IPS DF 19.7 (cell line): ENCODE measurements at places on chromosomes 16 and 17.

DNA sequence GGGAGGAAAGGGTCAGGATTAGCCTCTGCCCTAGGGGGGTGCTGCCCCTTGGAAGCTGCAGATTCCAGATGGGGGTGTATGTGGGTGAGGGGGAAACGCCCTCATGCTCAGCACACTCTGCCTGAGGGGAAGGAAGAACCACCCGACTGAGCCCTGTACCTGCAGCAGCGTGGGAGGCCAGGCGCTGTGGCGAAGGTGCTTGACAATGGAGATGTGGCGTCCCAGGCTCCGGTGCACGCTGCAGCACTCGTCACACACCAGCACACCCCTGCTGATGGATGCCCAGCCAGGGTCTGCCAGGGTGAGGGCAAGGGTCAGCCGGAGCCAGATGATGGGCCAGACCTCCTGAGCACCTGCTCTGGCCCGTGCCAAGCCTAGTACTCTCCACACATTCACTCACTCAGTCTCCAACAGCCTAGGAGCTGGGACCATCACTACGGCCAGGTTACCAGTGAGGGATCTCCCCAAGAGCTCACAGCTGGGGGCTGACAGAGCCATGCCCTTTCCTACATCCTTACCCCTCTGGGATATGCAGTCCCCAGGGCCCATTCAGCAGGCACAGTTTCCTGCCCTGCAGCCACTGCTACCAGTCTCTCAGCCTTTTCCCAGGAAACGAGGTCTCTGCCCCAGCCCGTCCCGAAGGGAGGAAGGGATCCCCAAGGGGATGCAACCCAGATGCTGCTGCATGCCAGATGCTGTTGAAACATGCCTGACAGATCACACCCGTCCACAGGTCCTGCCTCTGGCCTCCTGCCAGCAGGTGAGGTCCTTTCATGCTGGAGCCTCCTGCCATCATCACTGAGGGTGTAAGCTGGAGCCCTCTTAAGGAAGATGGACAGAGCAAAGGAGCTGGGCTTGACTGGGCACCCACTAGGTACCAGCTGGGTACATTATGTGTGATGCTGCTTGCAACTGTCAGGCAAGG is 5.9 kb downstream of the GIT1 start:
- no peak for DNase-seq

DNA sequence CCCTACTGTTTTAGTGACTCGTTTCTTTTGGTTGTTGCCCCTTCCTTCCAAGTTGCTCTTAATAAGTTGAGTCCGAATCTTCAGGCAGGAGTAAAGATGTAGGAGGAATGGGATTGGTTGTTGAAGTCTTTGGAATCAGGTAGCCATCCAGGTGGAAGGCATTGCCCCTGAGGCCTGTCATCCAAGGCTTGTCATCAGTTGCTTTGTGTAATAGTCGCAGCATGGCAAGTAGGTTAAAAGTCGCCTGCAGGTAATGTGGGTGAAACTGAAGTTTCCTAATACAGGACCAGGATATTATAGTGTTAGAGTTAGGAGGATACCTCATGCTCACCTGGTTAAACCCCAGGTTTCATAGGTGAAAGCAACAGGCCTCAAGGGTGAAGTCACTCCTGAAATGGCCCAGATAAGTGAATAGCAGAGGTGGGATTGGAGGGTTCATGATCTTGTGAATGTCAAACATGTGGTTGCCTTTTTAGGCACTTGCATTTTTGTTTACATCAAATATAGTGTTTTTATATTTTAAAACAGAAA is 934 bp downstream of the PCTP start:
- no peak for DNase-seq

- no peak for DNase-seq
Measured at GRCh38 chr16:79316004-79316458, 284.5 kb downstream of the MAF start.

GRCh38 chr16:27267037-27267677 is 1.4 kb downstream of the NSMCE1 start:
- DNase-seq = no peak

- DNase-seq = no peak
Measured at GRCh38 chr16:80039777-80040176, 439.2 kb upstream of the MAF start.

DNA sequence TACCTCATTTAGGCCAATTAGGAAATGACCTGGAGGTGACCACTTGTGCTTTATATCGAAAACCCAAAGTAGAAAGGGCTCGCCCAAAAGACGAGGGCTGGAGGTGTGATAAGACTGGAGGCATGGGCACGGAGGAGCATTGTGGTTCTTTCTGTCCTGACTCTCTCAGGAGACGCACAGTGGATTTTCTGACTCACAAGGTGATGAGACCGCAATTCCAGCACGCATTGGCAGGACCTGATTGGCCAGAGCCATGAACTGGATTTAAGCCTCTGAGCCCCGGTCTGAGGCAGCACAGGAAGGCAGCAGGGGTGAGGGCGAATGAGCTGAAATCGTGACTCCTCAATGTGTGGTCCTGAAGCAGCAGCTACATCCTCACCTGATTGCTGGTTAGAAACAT is 559.1 kb upstream of the SALL1 start:
- no peak for DNase-seq

- no peak for DNase-seq
Measured at GRCh38 chr16:31038993-31039392, 5.6 kb downstream of the STX4 start.

- no peak for DNase-seq
Measured at GRCh38 chr17:67487506-67487905, 110.4 kb downstream of the PITPNC1 start.

GRCh38 chr16:24769806-24770205 is 40.4 kb downstream of the TNRC6A start:
- no peak for DNase-seq

DNA sequence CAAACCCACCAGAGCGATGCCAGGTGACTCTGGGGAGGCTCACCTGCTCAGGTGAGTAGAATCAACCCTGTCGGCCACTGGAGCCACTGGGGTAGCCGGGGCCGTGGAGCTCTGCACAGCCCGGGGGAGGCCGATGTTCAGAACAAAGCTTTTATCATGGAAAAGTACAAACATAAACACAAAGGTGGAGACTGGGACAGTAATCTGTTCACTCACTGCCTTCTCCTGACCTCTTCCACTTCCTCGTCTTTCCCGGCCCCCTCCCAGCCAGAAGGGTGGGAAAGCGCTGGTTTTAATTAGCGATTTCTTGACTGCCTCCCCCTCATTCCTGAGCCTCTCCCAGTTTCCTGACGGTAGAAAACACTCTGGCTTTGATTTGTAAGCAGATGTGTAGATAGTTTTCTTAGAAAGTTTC is 9.8 kb upstream of the TEX19 start:
- no peak for DNase-seq

GRCh38 chr17:18241229-18241871 is 15.9 kb downstream of the LLGL1 start:
- no peak for DNase-seq

- no peak for DNase-seq
Measured at GRCh38 chr16:50396761-50397535, 28.2 kb upstream of the BRD7 start.

DNA sequence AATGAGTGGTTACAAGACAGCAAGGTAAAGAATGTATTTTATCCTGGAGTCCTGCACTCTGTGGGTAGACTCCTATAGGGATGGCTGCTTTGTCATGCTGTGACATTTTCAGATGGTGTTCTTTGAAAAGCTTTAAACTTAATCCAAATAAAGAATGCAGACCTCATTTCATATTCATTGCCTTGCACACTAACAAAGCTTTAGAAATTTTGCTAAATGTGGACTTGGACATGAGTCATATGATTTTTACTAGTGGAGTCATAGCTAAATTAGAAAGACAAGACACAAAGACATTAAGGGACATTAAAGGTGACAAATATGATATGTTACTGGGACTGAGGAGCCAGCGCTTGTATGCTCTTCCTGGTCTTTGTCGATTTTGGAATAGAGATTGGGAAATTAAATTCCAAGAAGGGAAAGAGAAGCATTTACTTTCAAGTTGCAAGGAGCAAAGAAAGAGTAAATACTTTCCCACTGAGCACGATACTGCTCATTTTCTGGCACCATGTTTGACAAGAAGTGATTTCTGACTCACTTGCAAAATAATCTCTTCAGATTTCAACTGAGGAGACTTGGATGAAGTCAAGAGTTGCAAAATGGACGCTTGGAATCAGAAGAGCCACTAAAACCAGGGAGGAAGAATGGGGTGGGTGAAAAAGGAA is 152.9 kb upstream of the MYOCD start:
- no peak for DNase-seq

GRCh38 chr17:57723427-57724025 is 21.6 kb downstream of the CCDC182 start:
- DNase-seq = no peak

DNA sequence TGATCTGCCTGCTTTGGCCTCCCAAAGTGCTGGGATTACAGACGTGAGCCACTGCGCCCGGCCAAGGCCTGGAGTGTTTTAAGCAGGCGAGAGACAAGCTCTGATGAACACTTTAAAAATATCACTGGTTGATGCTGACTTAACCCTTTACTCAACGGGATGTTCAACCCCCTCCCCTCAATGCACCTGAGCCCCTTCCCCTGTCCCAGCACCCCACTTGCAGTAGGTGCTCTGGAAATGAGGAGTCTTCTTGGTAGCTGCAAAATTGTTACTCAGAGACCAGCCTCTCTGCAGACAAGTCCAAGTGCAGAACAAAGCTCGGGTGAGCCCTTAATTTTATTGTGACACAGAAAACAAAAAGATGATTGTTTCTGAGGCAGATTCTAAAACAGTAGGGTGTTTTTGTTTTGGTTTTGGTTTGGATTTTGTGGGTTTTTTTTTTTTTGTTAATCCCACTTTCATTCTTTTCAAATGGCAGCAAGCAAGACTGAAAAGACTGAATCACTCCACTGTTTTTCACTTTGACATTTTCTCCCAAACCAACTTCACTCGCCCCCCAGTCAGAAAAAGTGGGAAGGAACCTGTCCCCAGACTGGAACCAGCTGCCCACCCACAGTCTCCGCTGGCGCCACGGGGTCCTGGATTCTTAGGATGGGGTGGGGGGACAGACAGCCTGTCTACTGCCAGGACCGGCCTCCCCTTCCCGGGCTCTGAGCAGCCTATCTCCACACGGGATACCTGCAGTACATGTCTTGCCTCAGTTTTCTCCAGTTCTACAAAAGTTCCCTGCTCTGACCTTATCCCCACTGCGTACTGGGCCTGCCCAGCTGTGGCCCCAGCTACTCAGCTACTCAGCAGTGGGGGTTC is 5.2 kb upstream of the PLLP start:
- no peak for DNase-seq

DNA sequence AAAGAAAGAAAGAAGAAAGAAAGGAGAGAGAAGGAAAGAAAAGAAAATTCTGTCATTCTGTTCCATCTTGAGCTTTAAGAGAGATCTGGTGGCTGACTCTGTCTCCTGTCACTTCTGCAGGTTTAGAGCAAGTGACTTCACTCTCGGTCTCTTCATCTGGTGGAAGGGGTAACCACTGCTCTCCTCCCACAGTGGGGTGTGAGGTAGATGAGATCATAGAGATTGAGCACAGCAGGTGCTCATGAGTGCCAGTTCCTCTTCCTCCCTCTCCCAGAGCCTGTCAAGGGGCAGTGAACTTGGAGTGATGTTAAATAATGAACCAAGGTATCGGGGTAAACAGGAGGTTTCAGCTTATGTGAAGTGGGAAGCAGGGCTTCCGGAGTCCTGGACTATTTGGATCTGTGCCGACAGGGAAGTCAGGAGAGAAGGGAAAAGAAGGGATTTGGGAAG is 47.7 kb downstream of the BEAN1 start:
- no peak for DNase-seq

DNA sequence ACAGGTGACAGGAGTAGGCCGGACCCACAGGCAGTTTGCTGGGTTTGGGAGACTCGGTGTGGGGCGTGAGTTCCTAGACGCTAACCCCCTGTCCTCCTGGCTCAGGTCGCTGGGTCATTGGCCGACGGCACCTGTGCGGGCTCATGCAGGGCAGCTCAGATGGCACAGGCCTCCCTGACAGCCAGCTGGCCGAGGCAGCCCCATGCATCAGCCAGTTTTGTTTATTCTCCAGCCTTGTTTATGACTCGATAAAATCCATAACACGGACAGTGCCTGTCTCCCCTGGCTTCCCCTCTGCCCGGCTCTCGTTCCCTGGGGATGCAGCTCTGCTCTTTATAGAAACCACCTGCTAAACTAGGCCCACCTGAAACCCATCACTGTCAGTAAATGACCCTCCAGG is 46.0 kb downstream of the SDK2 start:
- DNase-seq = no peak

GRCh38 chr17:17641621-17642409 is 39.4 kb upstream of the RAI1 start:
- peak; percentile 72 for DNase-seq

DNA sequence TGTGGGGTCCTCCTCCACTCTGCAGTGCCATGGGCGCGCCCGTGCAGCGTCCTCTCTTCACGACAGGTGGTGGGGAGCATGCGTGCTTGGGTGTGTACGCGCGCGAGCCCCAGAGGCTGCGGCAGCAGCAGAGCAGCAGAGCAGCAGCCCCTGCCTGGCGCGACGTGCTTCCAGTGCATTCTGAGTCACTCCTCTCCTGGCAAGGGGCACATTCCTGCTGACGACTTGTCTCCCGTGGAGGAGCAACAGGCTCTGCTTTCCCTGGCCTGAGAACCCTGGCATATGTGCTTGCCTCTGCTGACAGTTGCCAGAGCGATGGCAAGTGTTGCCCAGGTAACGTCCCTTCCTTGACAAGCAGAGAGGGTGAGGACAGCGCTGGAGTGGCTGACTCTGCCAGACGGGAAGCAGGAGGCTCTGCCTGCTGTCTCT is 133.8 kb upstream of the PLCG2 start:
- no peak for DNase-seq

DNA sequence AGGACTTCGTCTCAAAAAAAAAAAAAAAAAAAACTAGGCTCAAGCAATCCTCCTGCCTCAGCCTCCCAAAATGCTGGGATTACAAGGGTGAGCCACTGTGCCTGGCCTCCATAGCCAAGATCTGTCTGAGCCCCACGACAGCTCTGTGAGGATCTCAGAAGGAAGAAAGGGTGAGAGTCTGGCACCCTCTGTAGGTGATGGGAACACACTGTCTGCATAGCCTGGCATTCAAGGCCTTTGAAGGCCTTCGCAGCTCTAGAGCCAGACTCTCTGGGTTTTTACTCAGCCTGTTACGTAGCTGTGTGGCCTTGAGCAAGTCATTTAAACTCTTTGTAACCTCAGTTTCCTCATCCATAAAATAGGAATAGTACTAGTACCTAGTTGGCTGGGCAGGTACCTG is 6.3 kb upstream of the XPO6 start:
- DNase-seq = peak; percentile 54

- DNase-seq = peak; percentile 93
Measured at GRCh38 chr17:2194889-2195335, 108.7 kb downstream of the SMG6 start.

GRCh38 chr17:44014133-44014436 is 678 bp downstream of the TMEM101 start:
- no peak for DNase-seq
